ENCODE measurements at places on chromosomes 12 and 14. TPM values are rescaled to one million over a fixed set of nuclear protein-coding genes. Genes with fewer than 3 reads are reported as not detected.

The SLC6A15 gene
- 2.6 TPM for total RNA-seq

The HCAR2 gene
- total RNA-seq = not detected

The CLEC2B gene
- 7.2 TPM for total RNA-seq

The ELK3 gene
- 27.1 TPM for total RNA-seq

The CLSTN3 gene
- 4.5 TPM for total RNA-seq

The BCL11B gene
- total RNA-seq = not detected

The ADCY4 gene
- 0.38 TPM for total RNA-seq

The BHLHE41 gene
- total RNA-seq = 1.6 TPM

The NTF3 gene
- total RNA-seq = 4.8 TPM

The CKB gene
- total RNA-seq = 27.2 TPM

The ANP32D gene
- not detected for total RNA-seq

The RAD52 gene
- total RNA-seq = 20.0 TPM

GRCh38 chr12:68240975-68241374 is 12.4 kb downstream of the IL22 start:
- peak; percentile 59 for DNase-seq

DNA sequence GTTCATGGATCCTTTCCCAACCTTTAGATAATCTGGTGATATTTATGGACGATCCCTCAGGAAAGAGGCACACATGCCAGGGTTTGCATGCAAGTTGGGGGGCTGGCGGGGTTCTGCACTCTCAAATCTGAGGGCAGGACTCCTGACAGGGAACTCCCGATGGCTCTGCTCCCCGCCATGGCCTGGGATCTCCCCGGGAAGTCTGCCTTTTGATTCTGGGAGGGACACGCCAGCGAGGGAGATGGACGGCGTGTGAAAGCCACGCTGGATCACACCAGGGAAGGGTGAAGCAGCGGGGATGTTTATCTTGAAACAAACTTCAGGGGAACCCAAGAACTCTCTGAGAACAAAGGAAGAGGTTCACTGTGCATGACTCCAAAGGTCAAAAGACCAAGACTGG is 43.6 kb downstream of the LGMN start:
- DNase-seq = no peak

DNA sequence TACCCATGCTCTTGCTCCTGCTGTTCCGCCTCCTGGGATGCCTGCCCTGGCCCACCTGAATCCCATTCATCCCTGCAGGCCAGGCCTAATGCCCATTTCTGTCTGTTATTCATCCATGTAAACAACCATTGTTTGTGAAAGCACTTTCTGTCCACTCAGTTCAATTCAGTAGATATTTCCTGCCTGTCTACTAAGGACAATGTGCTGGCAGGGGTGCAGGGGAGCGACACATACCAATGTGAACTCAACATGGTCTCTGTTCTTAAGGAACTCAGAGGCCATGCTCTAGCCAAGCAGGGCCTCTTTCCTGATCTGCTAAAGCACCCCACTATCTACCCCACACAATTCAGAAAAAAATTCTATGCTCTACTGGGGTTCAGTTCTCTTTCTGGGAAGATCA is 88.5 kb upstream of the ZFP36L1 start:
- no peak for DNase-seq

DNA sequence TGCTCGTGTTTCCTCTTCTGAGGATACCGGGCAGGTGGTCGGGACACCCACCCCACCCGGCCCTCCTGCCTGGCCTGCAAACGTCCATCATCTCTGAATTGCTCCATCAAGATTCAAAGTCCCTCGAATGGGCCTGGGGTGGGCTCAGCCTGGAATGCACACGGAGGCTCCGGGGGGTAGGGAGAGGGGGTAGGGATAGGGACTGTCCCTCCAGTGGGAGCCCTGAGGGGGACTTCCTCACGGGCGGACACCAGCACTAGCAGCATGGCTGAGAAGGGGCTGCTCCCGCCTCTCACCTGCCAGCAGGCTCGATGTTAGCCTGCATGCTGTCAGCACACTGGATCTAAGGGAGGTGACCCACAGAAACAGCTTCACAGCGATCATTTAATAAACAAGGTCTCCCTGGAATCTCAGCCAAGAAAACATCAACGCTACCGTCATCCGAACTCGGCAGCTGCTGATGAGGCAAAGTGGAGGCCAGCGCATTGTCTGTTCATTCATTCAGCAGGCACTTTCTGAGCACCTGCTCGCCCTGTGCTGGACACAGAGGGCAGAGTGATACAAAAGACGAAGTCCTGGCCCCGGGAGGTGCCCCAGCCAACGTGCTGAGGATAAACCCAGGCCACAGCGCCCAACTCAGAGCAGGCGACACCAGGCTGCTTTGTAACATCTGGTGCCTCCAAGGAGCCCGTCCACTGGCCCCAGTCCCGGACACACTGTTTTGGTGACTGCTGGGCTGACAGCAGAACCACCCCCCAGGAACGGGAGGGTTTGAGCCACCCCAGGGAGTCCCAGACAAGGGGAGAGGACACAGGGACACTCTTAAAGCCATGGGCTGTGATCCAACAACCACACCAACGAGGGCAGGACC is 6.3 kb downstream of the TMEM179 start:
- no peak for DNase-seq

- DNase-seq = peak; percentile 12
Measured at GRCh38 chr12:68239309-68239982, 13.8 kb upstream of the IL26 start.

DNA sequence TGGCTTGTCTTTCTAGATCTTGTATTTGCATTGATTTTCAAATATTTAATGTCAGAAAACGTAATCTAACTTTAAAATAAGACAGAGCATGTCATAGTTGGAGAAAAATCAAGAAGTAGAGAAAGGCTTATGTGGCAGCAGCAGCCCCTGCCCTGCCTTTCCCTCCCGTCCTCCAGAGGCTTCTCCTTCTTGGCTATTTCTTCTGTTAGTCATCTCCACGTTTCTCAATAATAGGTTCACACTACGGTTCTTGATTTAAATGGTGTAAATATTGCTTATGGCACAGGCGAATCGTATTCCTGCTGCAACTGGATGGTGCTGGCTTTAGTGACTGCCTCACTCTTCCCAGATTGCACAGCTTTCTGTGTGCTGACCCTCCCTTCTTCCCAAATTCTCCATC is 42.8 kb downstream of the SLC8B1 start:
- DNase-seq = peak; percentile 86

DNA sequence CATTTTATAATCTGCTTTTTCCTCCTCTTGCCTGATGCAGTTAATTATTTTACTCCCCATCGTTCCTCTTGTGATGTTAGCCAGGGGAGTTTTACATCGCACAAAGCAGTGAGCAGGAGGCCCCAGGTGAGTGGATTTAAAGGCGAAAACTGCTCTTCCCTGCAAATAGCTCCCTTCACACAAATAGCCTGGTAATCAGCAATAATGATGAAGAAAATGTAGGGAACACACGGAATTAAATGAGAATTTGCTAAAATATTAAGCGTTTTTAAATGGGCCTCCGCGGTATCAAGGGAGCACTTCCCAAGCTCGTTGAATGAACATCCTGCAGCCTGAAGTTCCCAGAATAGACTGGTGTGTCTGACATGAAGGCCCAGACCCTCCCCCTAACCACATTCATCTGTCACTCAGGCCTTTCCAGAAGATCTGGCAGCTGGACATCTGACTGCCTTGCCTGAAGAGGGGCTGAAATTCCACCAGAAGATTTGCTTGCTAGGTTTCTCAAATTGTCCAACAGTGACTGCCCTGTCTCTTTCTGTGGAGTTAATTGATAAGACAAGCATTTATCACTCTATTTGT is 127.2 kb downstream of the CCDC60 start:
- DNase-seq = no peak

DNA sequence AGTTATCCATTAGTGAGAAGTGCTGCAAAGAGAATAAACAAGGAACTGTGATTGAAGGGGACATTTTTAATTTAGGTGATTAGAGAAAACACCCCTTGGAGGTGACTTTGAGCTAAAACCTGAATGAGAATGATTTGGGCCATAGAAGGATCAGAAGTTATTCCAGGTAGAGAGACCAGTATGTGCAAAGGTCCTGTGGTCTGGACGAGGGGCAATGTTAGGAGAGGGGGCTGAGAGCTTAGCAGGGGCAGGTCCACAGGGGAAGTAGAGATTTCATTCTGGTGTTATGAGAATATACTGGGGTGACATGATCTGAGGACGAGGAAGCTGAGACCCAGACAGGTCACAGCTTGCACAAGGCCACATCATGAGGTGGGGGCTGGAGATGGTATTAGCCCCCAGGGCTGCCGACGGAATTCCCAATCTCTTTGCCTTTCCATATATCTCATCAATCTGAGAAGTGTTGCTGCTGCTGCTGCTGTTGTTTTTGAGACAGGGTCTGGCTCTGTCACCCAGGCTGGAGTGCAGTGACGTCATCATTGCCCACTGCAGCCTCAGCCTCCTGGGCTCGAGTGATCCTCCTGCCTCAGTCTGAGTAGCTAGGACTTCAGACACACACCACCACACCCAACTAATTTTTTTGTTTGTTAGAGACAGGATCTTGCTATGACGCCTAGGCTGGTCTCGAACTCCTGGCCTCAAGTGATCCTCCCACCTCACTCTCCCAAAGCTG is 55.6 kb downstream of the KCTD10 start:
- no peak for DNase-seq

DNA sequence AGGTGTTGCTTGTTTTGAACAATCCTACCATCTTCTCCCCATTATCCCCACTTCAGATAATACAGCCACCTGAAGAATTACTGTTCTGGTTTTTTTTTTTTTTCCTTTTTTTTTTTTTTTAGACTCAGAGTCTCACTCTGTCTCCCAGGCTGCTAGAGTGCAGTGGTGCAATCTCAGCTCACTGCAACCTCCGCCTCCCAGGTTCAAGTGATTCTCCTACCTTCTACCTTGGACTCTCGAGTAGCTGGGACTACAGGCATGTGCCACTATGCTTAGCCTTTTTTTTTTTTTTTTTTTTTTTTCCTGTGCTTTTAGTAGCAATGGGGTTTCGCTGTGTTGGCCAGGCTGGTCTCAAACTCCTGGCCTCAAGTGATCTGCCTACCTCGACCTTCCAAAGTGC is 179.4 kb upstream of the ABCD2 start:
- no peak for DNase-seq

- DNase-seq = peak; percentile 89
Measured at GRCh38 chr12:6965026-6965661, 5.3 kb downstream of the PHB2 start.

- DNase-seq = peak; percentile 99
Measured at GRCh38 chr12:110583137-110584059, at the start of gene PPTC7. Gene PPTC7, minus strand, starts transcription at chr12:110583318. Its CDS starts 287 bp downstream, at chr12:110583031.

GRCh38 chr14:78143489-78144145 is 26.6 kb upstream of the NRXN3 start:
- DNase-seq = peak; percentile 45

DNA sequence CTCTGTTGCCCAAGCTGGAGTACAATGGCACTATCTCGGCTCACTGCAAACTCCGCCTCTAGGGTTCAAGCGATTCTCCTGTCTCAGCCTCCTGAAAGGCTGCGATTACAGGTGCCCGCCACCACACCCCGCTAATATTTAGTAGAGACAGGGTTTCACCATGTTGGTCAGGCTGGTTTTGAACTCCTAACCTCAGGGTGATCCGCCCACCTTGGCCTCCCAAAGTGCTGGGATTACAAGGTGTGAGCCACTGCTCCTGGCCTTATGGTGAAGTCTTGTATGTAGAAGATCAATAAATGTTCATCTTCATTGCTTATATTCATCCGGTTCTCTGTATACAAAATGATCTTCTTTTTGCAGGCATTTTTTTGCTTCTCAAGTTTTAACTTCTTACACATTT is 47.8 kb downstream of the MDM2 start:
- no peak for DNase-seq

DNA sequence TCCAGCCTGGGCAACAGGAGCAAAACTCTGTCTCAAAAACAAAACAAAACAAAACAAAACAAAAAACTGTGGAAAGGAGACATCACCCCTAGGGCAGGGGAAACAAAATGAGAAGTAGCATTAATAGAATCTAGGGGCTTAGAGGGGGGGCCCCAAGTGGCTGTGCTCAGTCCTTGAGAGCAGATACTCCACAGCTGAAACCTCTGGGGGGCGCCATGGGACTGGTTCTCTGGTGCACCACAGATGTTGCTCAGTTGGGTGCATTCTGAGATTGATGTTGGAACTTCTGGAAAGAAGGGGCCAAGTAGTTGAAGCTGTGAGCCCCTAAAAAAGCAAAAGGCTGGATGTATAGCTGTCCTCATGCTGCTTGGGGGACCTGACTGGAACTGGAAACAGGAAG is 11.8 kb upstream of the SYNE2 start:
- no peak for DNase-seq

GRCh38 chr12:128336204-128337070 is 69.5 kb downstream of the TMEM132C start:
- DNase-seq = no peak

- peak; percentile 48 for DNase-seq
Measured at GRCh38 chr12:116432314-116432750, 126.8 kb upstream of the MAP1LC3B2 start.

- DNase-seq = no peak
Measured at GRCh38 chr14:85187521-85187920, 342.4 kb upstream of the FLRT2 start.

DNA sequence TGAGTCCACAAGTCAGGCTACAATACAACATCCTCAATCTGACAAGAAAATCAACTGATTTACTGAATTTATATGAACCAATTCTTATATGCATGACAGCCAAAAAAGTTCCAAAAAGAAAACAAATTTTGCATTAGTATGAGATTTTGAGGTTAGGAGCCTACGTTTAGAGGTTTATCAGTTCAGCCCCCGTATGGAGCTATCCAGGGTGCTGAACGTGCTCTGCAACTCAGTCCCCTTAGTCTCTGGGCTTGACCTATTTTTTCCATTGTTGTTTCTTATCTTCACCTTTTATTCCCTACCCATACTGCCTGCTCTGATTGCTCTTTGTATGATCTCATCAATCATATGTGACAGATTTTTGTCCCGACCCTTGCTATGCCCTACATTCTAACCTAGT is 693.0 kb downstream of the NRXN3 start:
- DNase-seq = peak; percentile 29

DNA sequence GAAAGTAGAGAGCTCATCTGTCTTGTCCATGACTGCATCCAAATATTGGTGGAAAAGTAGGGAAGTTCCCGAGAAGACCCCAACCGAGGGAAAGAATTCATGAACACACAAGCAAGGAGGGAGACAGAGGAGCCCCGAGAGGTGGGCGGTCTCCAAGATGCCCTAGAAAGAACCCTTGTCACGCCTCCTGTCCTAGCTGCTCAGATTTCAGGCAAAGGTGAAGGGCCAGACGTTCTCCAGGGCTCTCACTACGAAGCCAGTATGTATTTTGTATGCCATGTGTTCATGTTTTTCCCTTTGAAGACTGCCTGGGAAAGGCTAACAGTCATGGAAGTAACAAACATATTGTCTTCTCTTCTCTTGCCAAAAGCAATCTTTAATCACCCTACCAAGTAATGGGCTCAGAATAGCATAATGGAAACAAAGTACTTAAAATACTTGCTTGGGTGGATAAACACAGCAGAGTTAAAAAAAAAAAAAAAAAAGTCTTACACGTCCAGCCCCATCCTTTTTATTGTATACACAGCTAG is 99.2 kb upstream of the TBX3 start:
- DNase-seq = no peak

- no peak for DNase-seq
Measured at GRCh38 chr14:102484316-102484715, 25.3 kb downstream of the ANKRD9 start.

GRCh38 chr12:34605955-34606748 is 583.9 kb downstream of the ALG10 start:
- DNase-seq = no peak

- no peak for DNase-seq
Measured at GRCh38 chr12:4379405-4379804, at the start of gene FGF23. Gene FGF23, minus strand, starts transcription at chr12:4379712. Its CDS starts 130 bp downstream, at chr12:4379582.

GRCh38 chr12:103326190-103326589 is 169.6 kb downstream of the C12orf42 start:
- peak; percentile 2 for DNase-seq

GRCh38 chr12:104604995-104605675 is 148.4 kb downstream of the CHST11 start:
- peak; percentile 80 for DNase-seq

All from GM23248 (cell line).